Pulmonary artery endothelial cell (primary cell): ENCODE measurements at places on chromosomes 12 and 14. TPM values are rescaled to one million over a fixed set of nuclear protein-coding genes. Genes with fewer than 3 reads are reported as not detected.

FGF6 gene
- total RNA-seq: not detected in 2 replicates

MAP1LC3B2 gene
- 0.46 and 1.7 TPM in 2 replicates for total RNA-seq

IL31 gene
- not detected in 2 replicates for total RNA-seq

RNU4-1 gene
- under 0.01 TPM in 1 of 2 replicates, not detected in the other for total RNA-seq

PLCZ1 gene
- total RNA-seq: 0.20 TPM in 1 of 2 replicates, not detected in the other

BMP4 gene
- total RNA-seq: 64.3 and 156 TPM in 2 replicates

GRCh38 chr12:25694072-25694471, 141.0 kb upstream of the LMNTD1 start:
- peak; percentile 68 for DNase-seq

DNA sequence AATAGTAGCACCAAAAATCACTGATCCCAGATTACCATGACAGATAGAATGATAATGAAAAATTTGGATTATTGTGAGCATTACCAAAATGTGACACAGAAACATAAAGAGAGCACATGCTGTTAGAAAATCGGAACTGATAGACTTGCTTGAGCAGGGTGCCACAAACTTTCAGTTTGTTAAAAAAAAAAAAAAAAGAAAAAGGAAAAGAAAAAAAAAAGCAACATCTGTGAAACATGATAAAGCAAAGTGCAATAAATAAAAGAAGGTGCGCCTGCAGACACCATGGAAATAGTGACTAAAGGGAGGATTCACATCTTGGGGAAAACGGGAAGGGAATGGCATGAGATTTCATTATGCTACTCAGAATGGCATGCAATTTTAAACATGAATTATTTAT, 6.6 kb upstream of the PARP11 start:
- no peak for DNase-seq

DNA sequence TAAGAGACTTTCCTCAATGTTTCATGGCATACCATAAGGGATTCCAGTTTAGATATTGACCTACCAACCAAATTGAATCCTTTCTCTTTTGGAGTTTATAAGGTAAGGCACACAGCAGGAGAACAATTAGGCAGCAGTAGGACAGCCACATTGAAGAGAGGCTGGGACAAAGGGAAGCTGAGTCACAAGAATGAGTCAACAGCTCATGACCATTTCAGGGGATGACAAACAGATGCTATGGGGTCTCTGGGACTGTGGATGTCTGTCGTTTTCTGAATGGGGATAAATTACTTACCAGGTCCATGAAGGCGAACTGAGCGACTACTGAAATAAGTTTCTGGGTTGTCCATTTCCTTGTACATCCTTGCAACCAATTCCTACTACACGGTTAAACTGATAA, 48.6 kb upstream of the E2F7 start:
- no peak for DNase-seq

DNA sequence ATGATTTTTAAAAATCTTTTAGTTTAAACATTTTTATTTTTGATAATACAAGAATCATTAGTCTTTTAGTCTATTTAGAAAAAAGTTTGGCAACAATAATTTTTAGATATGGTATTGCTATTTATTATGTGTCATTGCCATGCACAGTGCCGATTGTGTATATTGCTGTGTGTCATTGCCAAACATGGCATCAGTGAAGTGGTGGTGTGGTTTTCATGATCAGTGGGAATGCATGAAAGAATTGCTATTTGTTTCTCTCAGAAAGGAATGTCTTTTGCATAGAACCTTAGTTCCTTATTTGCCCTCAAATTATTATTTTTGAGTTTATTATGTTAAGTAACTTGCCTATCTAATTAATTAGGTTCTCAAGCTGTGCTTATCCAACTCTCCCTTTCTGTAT, 397.5 kb upstream of the PDE3A start:
- no peak for DNase-seq

DNA sequence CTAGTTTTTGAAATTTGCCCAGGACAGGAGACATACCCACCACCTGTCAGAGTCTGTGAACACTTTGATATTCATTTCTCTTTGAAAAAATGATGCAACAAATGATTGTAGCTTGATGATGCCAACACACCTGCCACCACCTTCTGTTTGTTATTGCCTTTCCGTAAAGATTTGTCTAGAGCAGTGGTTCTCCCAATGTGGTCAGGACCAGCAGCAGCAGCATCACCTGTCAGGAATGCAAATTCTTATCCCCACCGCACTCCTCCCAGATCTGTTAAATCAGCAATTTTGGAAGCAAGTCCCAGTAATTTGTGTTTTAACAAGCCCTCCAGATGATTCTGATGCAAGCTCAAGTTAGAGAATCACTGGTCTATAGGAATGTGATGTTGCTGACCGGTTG, 9.9 kb downstream of the CCDC175 start:
- DNase-seq: no peak

- DNase-seq: no peak
Measured at GRCh38 chr12:108587826-108588225, 10.1 kb downstream of the TMEM119 start.

GRCh38 chr12:108495823-108496579, 19.1 kb upstream of the FICD start:
- no peak for DNase-seq

GRCh38 chr12:117507548-117507947, 146.1 kb upstream of the NOS1 start:
- DNase-seq: no peak

DNA sequence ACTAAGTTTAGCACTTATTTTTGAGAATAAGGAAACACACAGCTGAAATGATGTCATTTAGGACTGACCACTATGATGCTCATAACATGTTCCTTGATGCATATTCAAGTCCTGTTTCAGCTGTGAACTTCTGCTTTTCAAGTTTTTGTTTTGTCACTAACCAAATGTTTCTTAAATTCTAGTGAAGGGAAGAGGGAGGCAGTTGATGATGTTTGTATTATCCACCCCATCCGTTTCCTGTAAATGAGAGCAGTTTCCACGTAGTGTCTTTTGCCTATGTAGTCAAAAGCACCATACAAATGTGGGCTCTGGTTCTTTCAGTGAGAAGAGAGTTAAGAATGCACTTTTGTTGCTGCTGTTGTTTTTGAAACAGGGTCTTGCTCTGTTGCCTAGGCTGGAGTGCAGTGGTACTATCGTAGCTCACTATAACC, 491.8 kb downstream of the PCNX1 start:
- no peak for DNase-seq

- DNase-seq: no peak
Measured at GRCh38 chr14:70916300-70916699, 9.0 kb downstream of the PCNX1 start.
